ENCODE measurements at places on chromosomes 1 and 21.

DNA sequence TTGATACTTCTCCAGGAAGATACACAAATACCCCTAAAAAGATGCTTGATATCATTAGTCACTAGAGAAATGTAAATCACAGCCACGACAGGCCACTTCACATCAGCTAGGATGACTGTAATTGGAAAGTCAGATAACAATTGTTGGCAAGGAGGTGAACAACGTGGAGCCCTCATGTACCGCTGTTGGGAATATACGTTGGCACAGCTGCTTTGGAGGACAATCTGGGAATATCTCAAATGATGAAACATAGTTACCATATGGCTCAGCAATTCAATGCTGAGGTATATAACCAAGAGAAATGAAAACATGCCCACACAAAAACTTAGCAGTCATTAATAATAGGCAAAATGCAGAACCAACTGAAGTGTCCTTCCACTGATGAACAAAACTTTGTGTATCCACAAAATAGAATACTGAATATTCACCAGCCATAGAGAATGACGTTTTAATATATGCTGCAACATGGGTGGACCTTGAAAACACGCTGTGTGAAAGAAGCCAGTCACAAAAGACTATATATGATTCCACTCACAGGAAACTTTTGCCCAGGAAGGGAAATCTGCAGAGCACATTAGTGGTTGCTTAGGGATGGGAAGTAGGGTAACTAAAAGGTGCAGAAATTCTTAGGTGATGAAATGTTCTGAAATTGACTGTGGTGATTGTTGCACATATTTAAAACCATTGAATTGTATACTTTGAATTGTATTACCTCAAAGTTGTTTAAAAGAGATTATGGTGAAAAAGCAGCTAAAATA lies 95.4 kb downstream of the AHCTF1 start:
- no peak for DNase-seq

- DNase-seq: no peak
These were observed 81.0 kb upstream of the CD55 start for GRCh38 chr1:207240325-207241101.

- DNase-seq: no peak
These were observed 1.6 kb downstream of the TLCD4 start for GRCh38 chr1:95118710-95119109.

GRCh38 chr1:6461538-6462411 lies 4.2 kb downstream of the TNFRSF25 start:
- no peak for DNase-seq

DNA sequence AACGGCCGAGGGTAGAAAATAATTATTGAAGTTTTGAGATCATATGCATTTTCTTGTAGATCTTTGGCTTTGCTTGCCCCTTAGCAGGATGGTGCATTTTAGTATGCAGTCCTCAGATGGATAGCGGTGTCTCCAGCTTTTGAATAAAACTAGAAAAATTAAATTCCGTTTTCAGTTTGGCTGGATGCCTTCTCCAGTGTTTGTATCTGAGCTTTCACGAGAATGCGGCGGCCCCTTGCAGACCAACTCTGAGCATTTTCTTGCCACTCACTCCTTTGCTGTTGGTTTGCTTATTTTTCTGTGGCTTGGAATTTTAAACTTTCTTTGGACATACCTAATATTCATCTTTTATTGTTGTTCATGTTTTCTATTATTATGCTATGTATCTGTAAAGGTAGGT lies 192.6 kb downstream of the NFIA start:
- DNase-seq: no peak

GRCh38 chr21:35674895-35675470 lies 385.3 kb downstream of the SETD4 start:
- no peak for DNase-seq

- no peak for DNase-seq
These were observed 193.7 kb upstream of the ESRRG start for GRCh38 chr1:216916890-216917438.

DNA sequence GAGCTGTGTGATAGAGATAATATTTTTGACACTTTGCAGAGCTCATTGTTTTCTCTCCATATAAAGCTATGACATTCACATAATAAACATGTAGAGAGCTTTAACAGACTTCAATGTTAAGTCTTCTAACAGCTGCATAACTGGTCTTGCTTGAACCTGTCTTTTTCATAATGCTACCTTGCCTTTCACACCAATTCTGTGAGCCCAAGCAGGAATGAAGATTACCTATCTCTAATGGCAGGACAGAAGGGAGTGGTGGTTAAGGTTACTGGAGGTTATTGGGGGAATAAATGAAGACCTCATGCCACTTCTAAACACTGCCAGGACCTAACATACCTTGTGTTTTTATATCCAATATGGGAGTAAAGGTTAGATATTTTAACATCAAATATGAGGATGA lies 2.3 kb upstream of the CD55 start:
- DNase-seq: no peak

- no peak for DNase-seq
These were observed 49.7 kb upstream of the DISP3 start for GRCh38 chr1:11429226-11429625.

- no peak for DNase-seq
These were observed 492.0 kb upstream of the RUNX1 start for GRCh38 chr21:35540950-35541638.

- DNase-seq: no peak
These were observed 19.8 kb upstream of the ACBD6 start for GRCh38 chr1:180522213-180522515.

DNA sequence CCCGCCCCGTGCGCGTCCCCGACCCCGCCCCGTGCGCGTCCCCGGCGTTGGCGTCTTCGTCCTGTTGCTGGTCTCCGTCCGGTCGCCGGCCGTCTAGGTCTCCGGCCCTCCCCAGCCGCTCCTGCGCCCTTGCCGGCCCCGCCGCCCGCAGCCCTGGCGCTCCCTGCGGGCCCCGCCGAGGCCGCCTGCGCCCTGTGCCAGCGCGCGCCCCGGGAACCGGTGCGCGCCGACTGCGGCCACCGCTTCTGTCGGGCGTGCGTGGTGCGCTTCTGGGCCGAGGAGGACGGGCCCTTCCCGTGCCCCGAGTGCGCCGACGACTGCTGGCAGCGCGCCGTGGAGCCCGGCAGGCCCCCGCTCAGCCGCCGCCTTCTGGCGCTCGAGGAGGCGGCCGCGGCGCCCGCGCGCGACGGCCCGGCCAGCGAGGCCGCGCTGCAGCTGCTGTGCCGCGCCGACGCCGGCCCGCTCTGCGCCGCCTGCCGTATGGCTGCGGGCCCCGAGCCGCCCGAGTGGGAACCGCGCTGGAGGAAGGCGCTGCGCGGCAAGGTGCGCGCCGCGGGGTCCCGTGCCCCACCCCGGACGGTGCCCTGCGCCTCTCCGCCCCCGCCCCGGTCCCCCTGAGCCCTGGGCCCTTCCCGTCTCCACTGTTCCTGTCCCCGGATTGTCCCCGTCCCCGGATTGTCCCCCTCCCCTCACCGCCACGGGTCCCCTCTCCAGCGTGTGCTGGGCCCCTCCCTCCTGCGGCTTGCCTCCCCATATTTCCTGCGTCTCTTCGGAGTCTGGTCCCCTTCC lies at the start of gene RNF187:
TSS of gene RNF187 (plus strand) at position 47 of the 789 bp plus-strand sequence.
- no peak for DNase-seq

DNA sequence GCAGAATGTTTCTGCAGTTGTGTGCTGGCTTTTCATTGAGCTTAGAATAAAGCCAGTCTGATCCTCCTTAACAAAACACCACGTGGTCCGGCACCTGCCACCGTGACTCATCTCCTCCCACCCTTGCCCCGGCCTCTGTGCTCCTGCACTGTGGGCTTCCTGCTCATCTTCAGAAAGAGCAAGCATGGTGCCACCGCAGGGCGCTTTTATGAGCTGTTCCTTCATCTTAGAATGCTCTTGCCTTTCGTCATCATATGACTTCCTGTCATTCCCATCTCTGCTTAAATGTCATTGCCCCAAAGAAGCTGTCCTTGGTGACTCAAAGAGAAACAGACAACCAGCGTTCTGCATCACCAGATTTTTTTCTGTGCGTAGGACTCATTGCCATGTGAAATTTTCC lies 117.8 kb downstream of the HHAT start:
- no peak for DNase-seq

GRCh38 chr1:87518794-87519193 lies 190.1 kb downstream of the LMO4 start:
- no peak for DNase-seq

- no peak for DNase-seq
These were observed 6.1 kb upstream of the ELAPOR1 start for GRCh38 chr1:109107785-109108184.

- no peak for DNase-seq
These were observed 268.8 kb upstream of the CSF3R start for GRCh38 chr1:36751525-36751924.

DNA sequence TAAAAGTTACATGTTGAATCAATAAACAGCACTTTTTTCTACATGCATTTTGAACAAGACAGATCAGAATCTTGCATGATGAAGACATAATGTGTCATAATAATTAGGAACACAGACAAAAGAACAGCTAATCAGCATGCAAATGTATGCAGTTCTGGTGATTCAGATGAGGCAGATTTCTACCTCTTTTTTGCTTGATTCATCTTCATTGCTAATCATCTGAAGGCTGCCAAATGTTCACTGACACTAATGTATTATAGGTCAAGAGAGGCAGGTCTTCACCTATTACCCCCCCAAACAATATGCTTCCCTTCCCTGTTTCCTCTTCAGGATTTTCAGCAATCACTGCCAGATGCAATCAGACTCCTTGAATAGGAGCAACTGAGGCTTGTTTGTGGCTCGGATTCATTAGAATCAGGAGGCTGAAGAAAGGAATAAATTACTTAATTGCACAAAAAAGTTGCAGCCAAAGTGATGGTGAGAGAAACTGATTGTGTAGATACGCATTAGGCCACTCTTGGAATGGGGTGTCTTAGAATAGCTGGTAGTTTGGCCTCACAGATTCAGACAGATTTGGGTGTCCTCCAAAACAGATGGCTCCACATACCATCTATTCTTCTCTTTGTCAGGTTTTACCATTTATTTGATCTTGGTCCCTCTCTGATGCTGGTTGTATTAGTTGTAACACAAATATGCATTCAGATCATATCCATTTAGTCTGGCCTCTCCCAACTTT lies 275.4 kb downstream of the RPS6KC1 start:
- no peak for DNase-seq

- DNase-seq: no peak
These were observed 62.6 kb upstream of the ACOT11 start for GRCh38 chr1:54485416-54485815.

GRCh38 chr1:208248307-208248801 lies 4.2 kb upstream of the PLXNA2 start:
- DNase-seq: no peak

DNA sequence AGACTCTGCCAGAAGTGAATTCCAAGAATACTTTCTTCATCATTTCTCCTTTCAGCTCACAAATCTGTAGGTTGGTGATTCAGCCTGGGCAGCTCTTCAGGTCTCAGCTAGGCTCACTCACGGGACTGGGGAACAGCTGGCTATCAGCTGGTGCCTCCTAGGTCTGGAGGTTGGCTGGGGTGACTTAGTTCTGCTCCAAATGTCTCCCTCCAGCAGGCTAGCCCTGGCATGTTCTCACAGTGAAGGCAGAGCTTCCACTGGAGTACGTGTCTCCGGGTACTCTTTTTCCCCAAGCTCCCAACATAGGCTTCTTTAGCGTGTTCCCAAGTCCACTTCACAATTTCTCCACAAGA lies 12.5 kb upstream of the VAMP4 start:
- DNase-seq: no peak

- no peak for DNase-seq
These were observed 1.8 kb upstream of the SERBP1 start for GRCh38 chr1:67431869-67432578.

GRCh38 chr1:172325531-172325930 lies 95.0 kb upstream of the C1orf105 start:
- no peak for DNase-seq

DNA sequence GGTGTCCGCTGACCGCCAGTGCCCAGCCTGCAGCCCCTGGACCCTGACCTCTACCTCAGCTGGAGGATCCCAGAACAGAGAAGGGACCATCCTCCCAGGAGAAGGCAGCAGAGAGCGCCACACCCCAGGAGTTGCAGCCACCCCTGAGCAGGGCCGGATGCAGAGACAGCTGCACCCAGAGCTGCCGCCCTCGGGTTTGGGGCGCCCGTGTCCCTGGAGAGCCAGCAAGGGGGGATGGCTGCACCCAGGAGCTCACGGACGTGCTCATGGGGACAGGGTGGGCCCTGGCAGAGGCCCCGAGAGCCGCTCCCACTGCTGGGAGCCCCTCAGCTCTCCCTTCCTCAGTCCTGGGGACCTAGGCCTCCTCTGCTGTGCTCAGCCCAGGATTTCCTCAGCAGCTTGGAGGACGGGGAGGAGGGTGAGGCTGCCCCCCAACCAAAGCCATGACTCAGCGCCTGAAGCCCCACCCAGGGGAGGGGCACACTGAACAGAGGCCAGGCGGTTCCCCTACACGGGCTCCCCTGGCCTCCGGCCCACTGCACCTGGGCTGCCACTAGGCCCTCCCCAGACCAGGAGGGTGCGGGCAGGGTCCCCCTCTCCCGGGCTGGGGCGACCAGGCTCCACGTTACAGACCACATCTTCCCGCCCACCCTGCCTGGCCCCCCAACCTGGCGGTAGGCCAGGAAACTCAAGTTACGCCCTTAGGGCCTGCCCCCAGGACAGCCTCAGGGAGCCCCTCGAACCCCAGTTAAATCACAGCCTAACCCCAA lies 2.2 kb downstream of the ACAP3 start:
- DNase-seq: no peak

GRCh38 chr1:38578271-38578951 lies 281.2 kb downstream of the RRAGC start:
- peak; percentile 63 for DNase-seq

- DNase-seq: no peak
These were observed 305.1 kb downstream of the MATN1 start for GRCh38 chr1:30418061-30418938.

- no peak for DNase-seq
These were observed 12.0 kb downstream of the SYT11 start for GRCh38 chr1:155871390-155871789.

DNA sequence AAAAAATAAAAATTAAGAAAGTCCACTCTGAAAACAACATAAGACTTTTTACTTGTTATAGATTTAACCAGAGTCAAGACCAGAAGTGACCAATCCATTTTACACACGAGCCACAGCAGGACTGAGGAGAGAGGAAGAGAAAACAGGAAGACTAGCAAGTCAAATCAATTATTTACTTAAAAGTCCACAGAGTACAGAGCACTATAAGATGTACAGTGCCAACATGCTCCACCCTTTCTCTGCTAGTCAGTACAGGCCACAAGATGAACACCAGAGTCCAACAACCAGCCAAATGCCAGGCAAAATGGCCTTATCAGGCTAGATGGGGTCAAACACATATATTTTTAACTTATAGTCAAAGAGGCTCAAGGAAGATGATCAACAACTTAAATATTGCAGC lies 19.5 kb downstream of the LUZP1 start:
- no peak for DNase-seq

- DNase-seq: no peak
These were observed 43.9 kb upstream of the POFUT2 start for GRCh38 chr21:45331531-45332147.

DNA sequence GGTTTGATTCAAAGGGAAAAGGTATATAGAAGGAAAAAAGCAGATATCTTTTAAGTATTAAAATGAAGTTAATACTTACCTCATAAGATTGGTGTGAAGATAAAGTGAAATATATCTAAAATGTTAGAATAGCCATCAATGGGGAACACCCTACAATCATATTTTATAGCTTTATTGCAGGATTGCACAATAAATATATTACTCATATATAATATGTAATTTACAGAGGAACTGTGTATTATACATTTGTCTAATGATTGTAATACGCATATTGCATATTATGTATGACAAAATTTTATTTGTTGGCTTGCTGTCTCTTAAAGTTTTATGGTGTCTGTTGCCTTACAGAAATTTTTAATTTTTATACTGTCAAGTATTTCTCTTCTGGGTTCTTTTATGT lies 47.8 kb downstream of the UCHL5 start:
- DNase-seq: no peak

Measured in WTC11 (cell line).